ENCODE measurements at places on chromosomes 1 and 21.

DNA sequence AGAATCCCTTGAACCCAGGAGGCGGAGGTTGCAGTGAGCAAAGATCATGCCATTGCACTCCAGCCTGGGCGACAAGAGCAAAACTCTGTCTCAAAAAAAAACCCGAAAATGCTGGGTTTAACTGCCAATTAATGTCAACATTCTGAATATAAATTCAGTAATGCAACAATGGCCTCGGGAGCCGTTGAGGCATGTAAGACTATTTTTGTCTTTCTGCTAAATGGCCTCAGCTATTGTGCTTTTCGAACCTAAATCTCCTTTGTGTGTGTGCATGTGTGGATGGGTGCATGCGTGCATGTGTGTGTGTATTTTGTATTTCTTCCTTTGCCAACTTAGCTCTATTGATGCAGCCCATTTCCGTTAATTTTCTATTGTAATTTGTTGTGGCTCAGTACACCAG is 31.6 kb downstream of the CLIC4 start:
- no peak for DNase-seq

GRCh38 chr1:17569200-17570139 is 30.0 kb downstream of the ARHGEF10L start:
- DNase-seq, result no peak

DNA sequence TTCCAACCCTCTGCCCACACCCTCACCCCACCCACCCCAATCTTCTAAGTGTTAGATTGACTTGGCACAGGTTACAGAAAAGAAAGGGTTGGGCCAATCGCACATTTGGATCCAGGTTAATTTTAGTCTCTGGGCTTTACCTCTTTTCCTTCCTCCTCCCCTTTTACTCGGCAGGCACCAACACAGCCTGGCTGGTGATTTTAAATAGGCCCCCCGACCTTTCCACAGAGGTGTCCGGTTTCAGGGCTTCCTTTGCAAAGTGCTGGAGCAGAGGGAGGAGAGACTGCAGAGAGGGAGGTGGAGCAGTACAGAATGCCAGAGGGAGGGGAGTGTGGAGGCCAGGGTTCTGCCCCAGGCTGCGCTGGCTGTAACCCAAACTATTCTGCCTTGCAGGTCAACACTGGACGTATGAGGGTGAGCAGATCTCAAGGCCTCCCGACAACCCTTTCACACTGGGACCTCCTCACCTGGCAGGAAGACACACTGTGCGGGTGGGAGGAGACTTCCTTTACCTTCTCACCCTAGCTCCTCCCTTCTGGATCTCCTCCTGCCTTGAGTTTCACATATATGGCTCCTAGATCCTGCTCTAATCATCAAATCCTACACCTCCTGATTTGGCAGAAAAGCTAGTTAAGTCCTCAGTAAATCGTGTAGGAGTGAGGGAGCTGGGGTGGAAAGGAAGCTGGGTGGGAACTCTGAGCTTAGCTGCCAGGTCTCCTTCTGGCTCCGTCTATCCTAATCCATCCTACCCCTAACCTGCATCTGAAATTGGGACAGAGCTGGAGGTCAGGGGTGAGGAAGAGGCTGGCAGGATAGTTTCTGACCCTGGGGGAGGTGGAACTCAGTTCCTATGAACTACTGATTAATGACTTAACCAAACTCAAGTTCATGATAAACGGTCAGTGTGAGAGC is 2.4 kb downstream of the CA14 start:
- peak; percentile 67 for DNase-seq

DNA sequence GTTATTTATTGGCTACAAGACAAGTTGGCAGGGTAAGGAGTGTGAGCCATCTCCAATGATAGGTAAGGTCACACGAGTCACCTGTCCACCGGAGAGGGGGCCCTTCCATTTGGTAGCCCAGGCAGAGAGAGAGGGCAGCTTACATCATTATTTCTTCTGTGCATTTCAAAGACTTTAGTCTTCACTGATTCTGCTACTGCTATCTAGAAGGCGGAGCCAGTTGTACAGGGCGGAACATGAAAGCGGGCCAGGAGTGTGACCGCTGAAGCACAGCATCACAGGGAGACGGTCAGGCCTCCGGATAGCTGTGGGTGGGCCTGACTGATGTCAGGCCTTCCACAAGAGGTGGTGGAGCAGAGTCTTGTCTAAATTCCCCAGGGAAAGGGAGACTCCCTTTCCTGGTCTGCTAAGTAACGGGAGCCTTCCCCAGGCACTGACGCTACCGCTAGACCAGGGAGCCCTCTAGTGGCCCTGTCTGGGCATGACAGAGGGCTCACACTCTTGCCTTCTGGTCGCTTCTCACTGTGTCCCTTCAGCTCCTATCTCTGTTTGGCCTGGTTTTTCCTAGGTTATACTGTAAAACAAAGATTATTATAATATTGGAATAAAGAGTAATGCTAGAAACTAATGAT is 36.7 kb downstream of the ZNF695 start:
- DNase-seq, result no peak

GRCh38 chr1:216173376-216173995 is 249.8 kb downstream of the USH2A start:
- no peak for DNase-seq

- no peak for DNase-seq
These were observed 59.0 kb upstream of the FASLG start for GRCh38 chr1:172599912-172600311.

- DNase-seq, result no peak
These were observed 10.4 kb downstream of the LGALS8 start for GRCh38 chr1:236534151-236534651.

- no peak for DNase-seq
These were observed 105.4 kb downstream of the CD247 start for GRCh38 chr1:167412920-167413319.

DNA sequence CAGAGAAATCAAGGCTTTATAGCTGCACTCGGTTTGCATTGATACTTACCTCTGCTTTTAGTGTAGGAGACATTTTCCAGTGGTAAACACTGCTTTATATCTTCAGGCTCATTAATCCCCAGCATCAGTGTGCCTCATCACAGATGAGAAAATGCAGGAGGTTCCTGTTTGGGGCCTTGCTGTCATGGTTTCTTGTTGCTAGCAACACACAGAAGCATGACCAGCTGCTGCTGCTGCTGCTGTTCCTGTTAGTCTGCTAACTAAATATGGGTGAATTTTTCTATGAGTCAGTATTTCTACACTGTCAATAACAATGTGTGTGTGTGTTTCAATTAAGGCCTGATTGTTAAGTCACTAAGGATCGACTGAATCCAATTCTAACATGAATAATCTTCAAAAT is 85.8 kb upstream of the RGS1 start:
- no peak for DNase-seq

GRCh38 chr1:28154078-28154594 is 22.4 kb downstream of the PTAFR start:
- no peak for DNase-seq

GRCh38 chr1:171715813-171716251 is 26.0 kb downstream of the VAMP4 start:
- no peak for DNase-seq

GRCh38 chr1:174232761-174233160 is 73.4 kb downstream of the RABGAP1L start:
- no peak for DNase-seq

DNA sequence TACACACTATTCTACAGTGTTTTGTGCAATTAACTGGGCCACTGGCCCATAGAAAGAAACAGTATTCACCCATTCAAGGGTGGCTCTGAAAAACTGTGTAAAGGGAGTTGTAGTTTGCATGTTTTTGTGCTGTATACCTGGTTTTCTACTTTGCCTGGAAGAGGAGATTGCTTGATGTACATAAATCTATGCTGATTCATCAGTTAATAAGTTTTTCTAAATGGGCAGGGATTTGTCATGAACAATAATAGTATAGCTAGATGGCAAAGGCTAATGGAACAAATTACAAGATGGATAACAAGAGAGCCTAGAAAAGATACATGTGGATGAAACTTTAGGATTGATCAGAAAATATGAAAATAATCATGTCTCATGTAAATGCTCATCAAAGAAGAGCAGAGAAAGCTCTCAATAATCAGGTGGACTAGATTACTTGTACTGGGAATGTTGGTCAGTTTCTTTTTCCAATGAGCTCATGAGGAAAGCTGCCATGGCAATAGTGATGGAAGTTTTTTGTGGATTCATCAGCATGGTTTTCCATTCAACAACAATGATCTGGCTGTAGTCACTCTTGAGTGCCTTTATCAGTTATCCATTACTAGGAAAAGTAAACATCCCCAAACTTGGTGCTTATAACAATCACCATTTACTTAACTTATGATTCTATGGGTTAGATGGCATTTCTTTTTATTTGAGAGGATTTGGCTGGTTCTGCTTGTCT is 602.8 kb downstream of the BRINP3 start:
- no peak for DNase-seq

DNA sequence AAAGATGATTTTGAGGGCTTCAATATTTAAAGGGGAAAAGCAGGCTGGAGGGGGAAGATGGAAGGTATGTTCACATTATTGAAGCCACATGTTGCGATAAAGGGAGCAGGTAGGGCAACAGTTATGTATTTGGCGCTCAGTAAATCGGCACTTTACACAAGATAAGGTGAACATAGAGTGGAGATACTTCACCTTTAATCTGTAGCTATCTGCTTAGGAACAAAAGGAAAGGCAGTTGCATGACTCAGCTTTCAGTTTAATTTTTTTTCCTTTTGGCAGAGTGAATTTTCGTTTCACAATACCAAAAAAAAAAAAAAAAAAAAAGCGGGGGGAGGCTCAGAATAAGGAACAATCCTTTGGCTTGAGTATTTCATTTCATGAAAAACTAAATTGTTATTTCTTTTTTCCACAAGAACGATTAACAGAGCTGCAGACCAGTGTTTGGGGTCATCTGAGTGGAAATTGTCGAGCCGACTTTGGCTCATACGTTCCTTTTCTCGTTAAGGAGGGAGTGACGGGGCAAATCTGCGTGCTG is 1.1 kb upstream of the COQ8A start:
- DNase-seq, result no peak

DNA sequence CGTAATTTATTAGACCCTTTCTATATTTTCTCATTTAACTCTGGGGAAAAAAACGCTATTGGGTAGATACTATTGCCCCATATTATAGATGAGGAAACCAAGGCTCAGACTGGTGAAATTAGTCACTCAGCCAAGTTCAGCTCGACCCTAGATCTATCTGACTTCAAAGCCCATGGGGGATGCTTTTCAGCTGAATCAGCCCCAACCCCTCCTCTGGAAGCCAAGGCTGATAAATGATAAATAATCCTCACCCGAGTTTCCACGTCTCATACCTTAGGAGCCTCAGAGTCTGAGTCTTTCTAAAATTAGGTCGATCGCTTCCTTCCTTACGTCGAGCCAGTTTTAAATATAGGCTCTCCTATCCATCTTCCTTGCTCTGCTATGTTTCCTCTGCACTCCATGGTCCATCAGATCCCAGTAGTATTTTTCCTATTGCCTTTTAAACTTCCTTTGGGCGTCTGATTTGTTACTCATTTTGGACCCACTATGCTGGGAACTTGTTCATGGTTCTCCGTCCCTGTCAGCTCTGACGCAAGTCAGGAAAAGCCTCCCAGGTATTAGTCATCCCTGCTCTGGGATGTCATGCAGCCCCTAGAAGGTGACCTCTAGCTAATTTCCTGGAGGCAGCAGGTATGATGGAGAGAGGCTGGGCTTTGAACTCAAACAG is 122.8 kb downstream of the PLPP3 start:
- no peak for DNase-seq

GRCh38 chr1:196423612-196424011 is 184.6 kb downstream of the KCNT2 start:
- DNase-seq, result no peak

DNA sequence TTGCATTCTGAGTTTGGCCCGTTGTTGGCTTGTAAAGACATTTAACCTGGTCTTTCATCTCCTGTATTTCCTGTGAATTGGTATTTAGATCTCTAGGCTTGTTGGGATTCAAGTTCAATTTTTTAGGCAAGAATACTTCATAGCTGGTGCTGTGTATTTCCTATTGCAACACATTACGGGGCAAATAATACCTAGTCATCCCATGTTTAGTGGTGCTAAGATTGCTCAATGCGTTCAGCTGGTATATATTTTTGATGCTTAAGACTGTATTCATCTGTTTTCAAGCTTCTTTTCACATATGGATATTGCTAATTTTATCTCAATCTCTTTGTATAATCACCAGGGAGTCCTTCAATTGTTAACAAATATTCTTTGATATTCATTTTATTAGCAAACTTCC is 87.5 kb upstream of the ZBTB18 start:
- DNase-seq, result no peak

GRCh38 chr1:235917267-235917811 is 50.6 kb upstream of the LYST start:
- no peak for DNase-seq

GRCh38 chr1:16067127-16067768 is 6.2 kb downstream of the FAM131C start:
- peak; percentile 63 for DNase-seq

- no peak for DNase-seq
These were observed 32.3 kb upstream of the DIPK1A start for GRCh38 chr1:92993581-92993980.

DNA sequence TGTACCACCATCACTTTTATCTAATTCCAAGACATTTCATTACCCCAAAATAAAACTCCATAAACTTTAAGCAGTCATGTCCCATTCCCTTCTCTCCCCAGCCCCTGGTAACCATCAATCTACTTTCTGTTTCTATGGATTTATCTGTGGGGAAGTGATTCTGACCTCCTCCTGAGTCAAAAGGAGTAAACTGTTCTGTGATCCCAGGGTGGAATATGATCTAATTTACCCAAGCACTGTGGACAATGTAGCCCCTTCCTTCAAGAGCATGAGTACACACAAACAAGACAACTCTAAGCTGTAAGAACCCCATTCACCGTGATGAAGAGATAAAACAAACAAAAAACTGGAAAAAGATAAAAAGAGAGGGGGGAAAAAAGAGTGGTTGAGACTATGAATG is 77.9 kb downstream of the PLPP3 start:
- DNase-seq, result no peak

GRCh38 chr1:174788981-174789380 is 210.8 kb upstream of the CACYBP start:
- no peak for DNase-seq

All from liver (tissue), 10 donors.